ENCODE measurements at places on chromosomes 11 and 22.
A peak's percentile ranks its signal among the peaks of the same experiment; 100 is the strongest.

DNA sequence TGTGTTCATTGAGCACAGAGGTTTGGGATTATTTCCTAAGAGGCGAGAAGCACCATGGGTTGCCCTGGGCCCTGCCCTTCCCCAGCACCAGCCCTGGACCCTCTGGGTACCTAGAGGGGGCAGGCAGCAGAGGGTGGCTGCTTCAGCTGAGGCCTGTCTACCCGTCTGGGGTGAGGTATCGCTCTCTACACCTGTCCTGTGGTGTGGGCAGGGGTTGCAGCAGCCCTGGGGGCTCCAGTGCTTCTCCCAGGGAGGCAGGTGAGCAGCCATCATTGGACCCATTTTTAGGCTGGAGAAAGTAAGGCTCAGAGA is 15.6 kb downstream of the PRDM11 start:
- DNase-seq = no peak

- no peak for DNase-seq
Measured at GRCh38 chr22:38718414-38718813, 12.7 kb downstream of the GTPBP1 start.

- no peak for DNase-seq
Measured at GRCh38 chr11:76700177-76701100, 29.9 kb upstream of the LRRC32 start.

GRCh38 chr22:44363980-44364750 is 51.4 kb upstream of the SHISAL1 start:
- no peak for DNase-seq

GRCh38 chr11:121604152-121604551 is 151.4 kb upstream of the SORL1-AS1 start:
- DNase-seq = no peak

DNA sequence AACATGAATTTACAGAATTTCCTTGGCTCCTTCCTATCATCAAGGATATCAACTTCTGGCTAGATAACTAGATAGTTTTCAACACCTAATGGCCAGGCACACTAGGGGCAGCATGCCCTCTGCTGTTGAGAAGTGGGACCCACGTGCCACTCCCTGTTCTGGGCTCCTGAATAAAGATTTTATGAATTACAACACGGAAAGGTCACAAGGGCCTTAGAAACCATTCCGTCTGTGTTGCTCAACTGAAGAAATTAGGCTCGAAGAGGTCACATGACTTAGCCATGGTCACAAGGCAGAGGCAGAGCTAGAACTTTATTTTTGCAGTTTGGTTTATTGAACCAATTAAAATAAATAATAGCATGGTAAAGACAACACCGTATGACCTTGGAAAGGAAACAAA is 36.0 kb downstream of the PRCP start:
- DNase-seq = peak; percentile 0

- no peak for DNase-seq
Measured at GRCh38 chr11:96075532-96075959, 151.6 kb upstream of the MTMR2 start.

GRCh38 chr11:18836417-18836816 is 44.8 kb upstream of the PTPN5 start:
- DNase-seq = no peak

DNA sequence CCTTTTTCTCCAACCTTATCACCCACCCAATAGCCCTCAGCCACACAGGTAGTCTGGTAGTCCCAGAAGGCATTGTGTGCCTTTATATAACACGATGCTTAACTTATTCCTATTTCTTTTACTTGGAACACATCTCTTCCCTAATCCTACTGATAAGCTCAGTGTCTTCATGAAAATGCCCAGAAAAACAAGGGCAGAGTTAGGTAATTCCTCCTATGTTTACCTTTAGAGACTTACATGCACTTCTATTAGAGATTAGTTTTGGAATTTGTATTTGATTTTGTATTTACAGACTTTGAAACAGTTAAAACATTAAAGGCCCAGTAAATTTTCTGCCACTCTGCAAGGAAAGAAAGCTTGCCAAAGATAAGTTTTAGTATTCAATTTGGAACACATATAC is 637.8 kb upstream of the CCDC90B start:
- no peak for DNase-seq

GRCh38 chr11:2667940-2668339 is 31.9 kb downstream of the KCNQ1OT1 start:
- DNase-seq = no peak

DNA sequence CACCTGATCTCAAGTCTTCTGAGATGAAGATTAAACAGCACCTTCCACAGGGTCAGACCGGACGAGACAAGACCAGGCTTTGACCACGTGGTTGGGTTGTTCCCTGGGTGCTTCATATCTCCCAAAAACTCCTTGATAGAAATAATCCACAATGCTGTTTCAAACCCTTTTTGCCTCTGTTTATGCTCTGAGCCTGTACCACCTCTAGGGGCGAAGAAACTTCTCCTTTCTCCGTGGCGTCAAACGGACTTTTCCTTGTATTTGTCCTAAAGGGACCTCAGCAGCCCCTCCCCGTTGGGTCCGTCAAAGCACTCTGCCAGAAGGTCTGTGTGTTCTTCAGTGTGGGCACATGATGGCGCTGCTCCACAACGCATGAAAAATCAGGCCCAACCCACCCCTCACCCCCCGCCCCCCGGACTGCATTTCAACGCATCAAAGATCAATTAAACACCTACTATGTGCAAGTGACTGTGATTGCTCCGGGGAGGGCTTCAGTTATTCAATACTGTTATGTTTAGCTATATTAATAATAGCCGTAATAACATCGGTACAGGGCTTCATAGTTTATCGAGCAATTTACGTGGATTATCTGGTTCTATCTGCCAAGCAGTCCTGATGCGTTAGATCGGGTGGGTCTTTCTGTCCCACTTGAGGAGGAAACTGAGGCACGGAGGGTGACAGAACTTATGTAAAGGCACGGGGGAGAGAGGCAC is 17.3 kb upstream of the EIF3D start:
- no peak for DNase-seq

- DNase-seq = no peak
Measured at GRCh38 chr11:130034236-130034635, 31.6 kb upstream of the PRDM10 start.

DNA sequence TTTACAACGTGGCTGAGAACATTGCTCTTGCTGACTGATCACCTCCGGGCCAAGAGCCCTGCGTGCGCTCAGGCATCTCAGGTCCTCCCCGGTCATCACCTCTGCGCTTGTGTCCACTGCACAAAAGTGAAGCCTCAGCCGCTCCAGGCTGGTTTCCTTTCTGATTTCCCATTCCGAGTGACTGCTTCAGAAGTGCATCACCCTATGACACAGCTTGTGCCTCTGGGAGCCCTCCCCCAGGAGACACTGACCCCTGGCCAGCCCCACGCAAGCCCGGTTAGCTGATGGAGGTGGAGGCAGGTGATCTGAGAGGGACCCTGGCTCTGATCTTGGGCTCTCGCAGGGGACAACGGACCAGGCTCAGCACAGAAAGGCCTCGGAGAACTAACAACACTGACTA is 38.3 kb upstream of the GNB1L start:
- DNase-seq = no peak

DNA sequence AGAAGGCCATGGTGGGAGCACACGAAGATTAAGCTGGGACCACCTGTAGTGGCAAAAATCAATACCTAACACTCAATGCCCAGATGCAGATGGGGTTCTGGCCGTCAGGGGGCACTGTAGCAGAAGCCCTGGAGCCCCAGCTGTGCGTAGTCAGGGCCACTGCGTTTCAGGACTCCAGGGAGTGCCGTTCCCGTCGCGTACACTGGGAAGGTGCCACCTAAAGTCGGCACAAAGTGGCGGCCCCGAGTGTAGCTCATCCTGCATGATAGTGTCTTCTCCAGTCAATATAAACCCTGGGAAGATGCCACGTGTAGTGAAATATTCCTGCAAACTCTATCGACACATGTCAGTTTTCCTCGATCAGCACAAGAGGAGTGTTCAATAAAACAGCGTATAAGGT is 123.8 kb upstream of the NTM start:
- no peak for DNase-seq

GRCh38 chr11:83122766-83123165 is 34.2 kb upstream of the PCF11 start:
- DNase-seq = no peak

- DNase-seq = no peak
Measured at GRCh38 chr11:65355013-65355775, 643 bp downstream of the TIGD3 start.

DNA sequence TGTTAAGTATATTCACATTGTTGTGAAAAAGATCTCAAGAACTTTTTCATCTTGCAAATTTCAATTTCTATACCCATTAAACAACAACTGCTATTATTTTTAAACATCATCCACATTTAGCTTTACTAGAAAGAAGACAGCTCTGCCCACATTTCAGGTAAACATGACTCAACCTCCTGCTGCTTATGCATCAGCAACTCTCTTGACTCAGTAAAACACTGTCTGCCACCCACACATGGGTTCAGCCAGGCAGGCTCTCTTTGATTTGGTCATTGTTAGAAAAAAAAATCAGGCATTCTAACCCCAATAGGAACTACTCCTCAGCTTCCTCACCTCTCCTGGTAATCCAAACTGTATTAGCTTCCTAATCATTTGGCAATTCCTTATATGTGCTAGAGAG is 5.1 kb upstream of the ENDOD1 start:
- no peak for DNase-seq

DNA sequence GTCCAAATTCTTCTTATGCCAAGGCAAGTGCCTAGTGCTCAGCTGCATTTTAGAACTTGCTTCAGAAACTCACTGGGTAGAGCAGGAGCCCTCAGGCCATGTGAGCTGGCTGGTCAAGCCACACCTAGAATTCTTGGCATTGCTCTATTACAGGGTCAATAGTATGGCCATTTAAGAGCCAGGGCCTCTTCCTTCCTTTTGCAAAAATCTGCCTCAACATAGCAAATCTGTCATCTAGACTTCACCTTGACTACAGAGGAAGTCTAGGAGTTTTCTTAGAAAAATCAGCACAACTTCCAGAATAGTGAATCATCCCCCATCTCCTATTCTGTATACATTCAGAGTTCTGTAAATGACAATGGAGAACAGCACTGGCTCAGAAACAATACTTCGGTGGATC is 112.0 kb upstream of the TTC12 start:
- no peak for DNase-seq

DNA sequence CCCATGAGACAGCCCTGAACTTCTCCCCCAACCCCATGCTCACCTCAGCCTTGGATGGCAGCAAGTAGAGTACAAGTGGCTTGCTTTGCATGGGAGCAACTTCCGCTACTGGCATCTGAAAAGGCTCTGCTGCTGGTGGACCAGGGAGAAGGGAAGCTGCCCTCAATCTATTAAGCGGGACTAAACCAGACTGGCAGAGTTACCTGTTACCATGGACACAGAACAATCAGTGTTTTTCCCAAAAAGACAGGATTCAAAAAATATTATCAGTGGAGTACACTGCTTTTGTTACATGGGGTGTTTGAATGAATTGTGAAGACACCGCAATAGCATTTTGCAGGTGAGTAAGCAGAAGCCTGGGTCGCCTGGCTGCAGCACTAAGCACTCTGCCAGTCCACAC is 631.4 kb upstream of the B3GAT1 start:
- DNase-seq = no peak

DNA sequence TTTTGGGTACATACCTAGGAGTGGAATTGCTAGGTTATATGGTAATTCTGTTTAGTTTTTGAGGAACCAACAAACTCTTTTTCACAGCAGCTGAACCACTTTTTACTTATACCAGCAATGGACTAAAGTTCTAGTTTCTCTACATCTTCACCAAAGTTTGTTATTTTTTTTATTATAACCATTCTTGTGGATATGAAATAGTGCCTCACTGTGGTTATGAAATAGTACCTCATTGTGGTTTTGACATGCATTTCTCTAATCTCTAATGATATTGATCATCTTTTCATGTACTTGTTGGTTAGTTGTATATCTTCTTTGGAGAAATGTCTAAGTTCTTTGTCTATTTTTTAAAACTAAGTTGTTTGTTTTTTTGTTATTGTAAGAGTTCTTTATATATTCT is 27.2 kb downstream of the STIM1 start:
- DNase-seq = no peak

DNA sequence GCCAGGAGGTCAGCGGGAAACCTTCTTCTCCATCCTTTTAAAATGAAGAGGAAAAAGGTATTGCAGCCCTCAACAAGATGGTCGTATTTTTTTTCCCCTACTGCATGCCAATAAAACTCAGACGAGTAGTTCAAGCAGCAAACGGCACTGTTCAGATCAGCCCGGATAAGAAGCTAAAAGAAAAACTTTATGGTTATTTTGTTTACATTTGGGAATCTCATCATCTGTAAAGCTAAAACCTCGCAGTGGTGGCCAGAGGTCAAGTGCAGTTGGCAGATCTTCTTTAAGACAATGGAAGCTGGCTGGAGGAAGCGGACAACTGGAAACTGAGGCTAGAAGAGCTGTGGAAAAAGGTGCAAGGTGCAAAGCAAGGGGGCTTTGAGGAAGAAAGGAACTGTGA is 31.0 kb upstream of the CHRM4 start:
- no peak for DNase-seq

GRCh38 chr11:114280696-114281095 is 15.5 kb upstream of the NNMT start:
- DNase-seq = no peak

DNA sequence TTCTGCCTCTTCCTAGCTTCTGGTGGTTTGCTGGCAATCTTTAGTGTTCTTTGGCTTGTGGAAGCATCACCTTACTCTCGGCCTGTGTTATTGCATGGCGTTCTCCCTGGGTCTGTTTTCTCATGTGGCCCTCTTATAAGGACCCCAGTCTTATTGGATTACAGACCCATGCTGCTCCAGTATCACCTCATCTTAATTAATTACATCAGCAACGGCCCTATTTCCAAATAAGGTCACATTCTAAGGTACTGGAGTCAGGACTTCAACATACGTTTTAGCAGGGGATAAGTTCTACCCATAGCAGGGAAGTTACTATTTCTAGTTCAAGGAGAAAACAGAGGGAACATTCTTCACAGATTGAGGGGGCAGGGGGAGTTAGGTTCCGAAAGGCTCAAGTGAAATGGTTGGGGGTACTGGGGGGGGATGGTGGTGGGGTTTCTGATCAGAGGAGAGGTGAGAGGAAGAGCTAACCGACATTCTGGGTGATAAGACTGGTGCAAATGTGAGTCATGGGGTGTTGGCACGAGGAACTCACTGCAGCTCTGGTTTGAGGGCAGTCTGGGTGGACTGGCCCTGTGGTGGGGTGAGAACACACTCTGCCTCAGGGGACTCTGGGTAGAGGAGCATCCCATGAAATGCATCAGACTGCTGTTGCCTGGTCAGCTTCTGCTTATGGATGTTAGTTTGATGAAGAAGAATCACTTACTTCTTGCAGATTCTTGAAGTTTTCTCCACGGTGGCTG is 51.5 kb upstream of the ZBED5 start:
- DNase-seq = no peak

- DNase-seq = no peak
Measured at GRCh38 chr22:31313366-31314147, 21.3 kb upstream of the PIK3IP1 start.

Measured in NCI-H524 treated with DMSO at 0.1 percent for 48 hours (cell line).